ENCODE measurements at places on chromosomes 2 and 18.

DNA sequence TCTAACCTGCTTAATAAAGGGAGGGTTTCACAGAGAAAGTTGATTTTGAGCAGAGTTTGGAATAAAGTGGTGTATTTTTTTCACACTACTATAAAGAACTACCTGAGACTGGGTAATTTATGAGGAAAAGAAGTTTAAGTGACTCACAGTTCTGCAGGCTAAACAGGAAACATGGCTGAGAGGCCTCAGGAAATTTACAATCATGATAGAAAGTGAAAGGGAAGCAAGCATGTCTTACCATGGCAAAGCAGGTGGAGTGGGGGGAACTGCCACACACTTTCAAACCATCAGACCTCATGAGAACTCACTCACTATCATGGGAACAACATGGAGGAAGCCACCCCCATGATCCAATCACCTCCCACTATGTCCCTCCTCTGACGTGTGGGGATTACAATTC, 546.7 kb downstream of the EPHA4 start:
- no peak for DNase-seq

- DNase-seq = no peak
Measured at GRCh38 chr2:232666051-232666805, 30.9 kb upstream of the GIGYF2 start.

DNA sequence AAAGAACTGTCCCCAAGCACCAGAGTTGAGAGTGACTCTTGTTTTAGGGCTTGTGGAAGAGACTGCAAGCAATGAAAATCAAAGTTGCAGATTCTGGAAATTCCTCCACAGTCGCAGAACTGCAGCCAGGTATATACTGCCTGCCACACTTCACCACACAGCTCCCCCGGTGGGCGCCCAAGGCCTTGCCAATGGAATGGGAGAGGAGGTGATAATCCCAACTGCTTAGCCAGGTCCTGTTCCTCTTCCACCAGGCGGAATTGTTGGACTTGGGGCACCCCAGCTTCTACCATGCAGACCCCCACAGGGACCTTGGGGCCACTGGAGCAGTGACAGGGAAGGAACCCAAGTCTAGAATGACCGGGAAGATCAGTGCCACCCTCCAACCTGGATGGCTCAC, 4.8 kb upstream of the PDIA6 start:
- DNase-seq = no peak

DNA sequence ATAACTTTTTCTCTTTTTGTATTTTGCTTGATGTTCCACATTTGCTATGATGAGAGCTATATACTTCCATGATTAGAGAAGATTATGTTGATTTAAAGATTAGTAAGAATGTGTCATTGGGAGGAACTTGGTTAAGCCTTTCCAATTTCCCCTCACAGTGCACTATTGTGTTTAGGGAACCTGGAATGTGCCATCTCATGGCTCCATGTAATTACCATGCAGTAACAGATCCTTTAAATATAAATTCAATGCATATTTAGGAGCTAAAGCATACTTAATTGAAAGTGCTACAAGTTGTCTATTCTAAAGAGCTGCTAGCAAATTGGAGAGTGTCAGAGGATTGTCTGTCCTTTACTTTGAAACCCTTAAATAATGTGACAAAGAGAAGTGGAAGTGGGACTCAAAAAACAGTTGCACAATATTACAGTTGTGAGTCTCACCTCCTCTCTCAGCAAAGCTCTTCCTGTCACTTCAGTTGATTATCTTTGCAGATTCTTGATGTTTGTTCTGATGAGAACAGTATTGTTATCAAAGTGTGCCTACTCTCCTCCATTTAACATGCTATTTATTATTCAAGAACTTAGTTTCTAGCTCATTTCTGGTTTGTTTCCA, 1162.7 kb upstream of the ZEB2 start:
- DNase-seq = no peak

- no peak for DNase-seq
Measured at GRCh38 chr2:61520261-61520660, 17.9 kb downstream of the XPO1 start.

GRCh38 chr2:182666674-182667314, 49.3 kb upstream of the DNAJC10 start:
- DNase-seq = no peak

GRCh38 chr2:152421521-152422370, 86.8 kb downstream of the FMNL2 start:
- DNase-seq = no peak

DNA sequence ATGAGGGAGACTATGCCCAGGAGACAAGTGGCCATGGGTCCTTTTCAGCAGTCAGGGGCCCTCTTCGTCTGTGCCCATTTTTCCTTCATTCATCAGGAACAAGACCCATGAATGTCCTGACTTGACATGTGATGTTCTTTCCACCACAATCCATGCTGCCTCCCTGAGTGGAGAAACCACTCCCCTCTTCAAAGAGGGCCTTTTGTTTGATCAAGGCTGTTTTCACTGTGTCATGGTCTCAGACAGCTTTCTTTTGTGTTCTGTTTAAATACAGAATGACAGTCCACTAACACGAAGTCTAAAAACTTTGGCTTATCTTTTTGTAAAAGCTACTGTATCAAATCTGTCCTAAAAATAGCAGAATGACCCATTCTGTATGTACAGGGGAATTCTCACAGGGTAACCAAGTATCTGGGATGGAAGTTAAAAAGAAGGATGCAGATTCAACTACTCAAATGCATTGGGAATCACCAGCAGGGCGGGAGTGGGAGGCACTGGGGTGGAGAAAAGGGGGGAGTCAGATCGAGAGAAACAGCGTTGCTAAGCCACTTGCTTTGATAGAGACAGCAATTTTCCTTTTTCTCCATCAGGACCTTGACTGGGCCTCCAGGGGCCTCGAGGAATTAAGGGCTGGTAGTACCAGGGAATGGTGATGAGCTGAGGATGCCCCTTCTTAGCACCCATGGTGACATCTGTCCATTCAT, 13.9 kb downstream of the LRP2 start:
- DNase-seq = no peak

DNA sequence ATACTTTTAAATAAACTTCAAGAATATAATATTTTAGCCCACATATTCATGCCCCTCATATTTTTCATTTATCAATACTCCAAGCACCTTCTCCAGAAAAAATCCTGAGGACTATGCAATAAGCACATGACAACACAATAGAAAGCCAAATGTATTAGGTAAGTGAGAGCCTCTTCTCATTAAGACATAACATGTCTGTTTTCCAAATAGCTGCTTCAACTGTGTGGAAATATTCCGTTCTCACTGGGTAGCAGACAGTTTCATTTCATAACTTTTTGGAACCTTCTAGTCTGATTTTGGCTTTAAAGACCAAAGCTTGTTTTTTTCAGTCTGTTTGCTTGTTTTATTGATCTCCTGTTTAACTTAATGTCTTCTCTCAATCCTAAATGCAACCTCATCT, 137.8 kb downstream of the PIK3C3 start:
- no peak for DNase-seq

DNA sequence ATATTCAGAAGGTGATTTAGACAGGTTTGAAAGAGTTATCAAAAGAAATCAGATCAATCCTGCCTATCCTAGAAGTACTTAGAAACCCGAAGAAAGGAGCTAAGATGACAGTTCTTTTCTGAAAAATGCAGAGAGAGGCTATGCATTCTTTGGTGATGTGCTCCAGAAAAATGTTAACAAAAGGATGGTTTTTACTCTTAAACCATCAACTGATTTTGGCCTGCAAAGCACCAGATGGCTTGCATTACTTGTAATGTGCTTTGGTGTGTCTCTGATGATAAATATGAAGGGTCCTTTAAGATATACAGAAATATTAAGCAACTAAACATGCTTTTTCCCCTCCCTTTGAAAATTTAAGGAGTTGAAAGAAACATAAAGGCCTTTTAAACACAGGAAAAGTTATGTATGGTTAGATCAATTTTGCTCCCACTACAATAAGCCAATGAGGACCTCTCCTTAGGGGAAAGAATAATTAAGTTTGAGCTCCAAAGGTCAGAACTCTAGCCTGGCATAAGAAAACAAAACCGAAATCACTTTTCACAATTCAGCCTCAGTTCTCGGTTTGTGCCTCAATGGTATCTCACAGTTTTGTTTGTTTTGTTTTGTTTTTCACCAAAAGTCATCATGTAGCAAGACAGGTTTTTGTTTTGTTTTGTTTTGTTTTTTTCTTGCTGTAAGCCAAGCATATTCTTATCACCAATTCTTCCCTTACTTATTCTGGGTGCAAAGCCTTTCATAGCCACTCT, 302.4 kb upstream of the NT5C1B start:
- DNase-seq = no peak

DNA sequence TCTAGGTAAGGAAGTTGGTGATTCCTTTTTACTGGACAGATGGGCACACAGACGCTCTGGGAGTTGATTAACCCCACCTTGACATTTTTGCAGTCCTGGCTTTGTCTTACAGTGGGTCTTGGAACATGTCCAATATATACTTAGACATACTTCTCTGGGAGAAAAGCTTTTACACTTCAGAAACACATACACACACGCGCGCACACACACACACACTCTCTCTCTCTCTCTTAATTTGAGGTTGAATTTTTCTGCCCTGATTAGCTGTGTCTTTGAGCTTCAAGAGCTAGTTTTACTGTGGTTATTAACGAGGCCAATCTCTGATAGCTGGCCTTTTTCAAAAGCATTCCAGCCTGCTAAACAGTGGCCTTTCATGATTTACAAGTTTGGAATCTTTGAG, 215.0 kb downstream of the MYCN start:
- DNase-seq = no peak

DNA sequence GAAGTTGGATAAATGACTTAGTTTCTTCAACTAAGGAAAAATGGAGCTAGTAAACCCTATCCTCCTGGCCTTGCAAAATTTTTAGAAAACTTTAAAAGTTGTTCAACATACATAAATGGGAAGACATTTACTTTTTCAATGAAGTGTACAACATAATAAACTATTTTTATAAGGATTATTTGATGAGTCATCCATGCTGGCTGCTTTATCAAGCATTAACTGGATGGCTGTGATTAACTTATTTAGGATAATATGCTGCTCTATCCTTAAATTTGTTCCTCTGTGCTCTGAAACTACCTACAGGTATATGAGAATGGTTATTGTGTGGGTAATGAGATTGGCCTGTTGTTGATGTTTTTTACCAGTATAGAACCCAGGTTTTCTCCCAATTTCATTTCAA, 21.3 kb downstream of the DYTN start:
- no peak for DNase-seq

DNA sequence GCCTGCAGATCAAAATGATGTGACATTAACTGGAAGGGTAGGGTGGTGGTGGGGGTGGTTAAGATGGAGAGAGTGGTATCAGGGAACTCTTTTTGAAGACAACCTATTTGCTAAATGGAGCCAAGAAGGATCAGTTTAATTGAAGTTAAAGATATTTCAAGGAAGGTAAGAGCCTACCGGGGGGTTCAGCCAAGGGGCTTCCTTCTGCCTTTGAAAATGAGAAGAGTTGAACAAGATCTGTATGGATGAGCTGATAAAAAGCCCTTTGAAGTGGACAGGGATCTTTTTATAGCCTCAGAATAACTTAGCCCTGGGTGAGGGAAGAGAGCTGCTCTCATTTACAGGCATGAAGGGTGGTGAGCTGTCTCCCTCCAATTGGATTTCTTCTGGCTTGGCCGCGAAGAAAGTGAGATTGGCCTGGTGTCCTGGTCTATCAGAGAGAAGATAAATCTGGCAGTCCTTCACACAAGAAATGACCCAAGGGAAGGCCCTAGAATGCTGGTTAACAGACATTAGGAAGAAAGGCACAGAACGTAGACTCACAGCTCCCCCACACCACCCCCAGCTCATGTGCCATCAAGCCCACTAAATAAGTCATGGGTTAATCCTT, 439.8 kb downstream of the TNS1 start:
- DNase-seq = no peak

DNA sequence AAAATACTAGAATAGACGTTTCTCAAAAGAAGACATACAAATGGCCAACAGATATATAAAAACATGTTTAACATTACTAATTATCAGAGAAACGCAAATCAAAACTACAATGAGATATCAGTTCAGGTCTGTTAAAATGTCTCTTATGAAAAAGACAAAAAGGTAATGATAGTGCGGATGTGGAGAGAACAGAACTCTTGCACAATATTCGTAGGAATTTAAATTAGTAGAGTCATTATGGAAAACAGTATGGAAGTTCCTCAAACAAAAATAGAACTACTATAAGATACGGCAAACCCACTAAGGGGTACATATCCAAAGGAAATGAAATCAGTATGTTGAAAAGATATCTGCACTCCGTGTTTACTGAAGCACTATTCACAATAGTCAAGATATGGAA, 167.5 kb upstream of the CWC22 start:
- DNase-seq = no peak

DNA sequence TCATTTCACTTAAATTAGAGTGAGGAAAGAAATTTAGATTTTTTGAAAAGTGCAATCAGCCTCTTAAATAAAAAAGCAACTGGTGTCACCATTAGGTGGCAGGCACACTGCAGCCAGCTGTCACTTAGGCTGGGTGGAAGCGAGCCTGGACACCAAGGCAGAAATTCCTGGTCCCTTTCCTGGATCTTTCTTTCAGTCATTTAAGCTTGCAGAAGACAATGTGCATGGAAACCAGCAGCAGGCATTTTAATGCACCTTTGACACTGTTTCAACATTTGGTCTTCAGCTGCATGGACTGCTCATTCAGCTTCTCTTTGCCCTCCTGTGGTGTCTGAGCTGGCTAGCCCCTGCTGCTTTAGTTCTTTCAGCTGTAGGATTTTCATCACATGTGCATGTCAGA, 61.0 kb downstream of the AQP4 start:
- no peak for DNase-seq

- DNase-seq = no peak
Measured at GRCh38 chr2:101047774-101048173, 45.7 kb downstream of the RPL31 start.

DNA sequence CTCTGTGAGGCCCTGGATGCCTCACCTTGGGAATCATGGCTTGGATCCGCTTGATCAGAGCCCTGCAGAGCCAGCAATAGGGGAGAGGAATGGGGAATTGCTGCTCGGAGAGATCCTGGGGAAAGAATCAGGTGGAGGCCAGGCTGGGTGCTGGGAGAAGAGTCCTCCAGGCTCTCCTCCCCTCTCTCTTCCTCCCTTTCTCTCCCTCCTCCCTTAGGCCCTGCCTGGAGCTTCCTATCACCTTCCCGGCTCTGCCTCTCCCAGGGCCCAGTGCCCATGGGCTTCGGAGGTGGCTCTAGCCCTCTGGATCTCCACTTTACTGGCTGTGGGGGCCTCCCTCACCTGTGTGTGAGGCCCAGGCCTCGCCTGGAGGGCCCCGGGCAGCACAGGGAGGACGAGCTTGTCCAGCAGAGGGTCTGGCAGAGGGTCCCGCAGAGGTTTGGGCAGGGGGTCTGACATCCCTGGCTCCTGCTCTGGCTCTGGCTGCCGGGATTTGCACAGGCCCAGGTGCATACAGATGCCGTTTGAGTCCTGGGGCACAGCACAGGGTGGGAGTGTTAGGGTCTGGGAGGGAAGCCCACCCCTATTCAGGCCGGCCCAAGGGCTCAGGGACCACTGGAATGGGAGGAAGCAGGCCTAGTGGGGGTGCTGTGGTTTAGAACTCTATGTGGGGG, 2.6 kb downstream of the SFTPB start:
- no peak for DNase-seq

All from stimulated activated CD4-positive, alpha-beta T cell treated with anti-CD3 and anti-CD28 coated beads, Interleukin-2, amount 100 ng/mL, for 4 hours (primary cell).